ENCODE measurements at places on chromosomes 1 and 21.

DNA sequence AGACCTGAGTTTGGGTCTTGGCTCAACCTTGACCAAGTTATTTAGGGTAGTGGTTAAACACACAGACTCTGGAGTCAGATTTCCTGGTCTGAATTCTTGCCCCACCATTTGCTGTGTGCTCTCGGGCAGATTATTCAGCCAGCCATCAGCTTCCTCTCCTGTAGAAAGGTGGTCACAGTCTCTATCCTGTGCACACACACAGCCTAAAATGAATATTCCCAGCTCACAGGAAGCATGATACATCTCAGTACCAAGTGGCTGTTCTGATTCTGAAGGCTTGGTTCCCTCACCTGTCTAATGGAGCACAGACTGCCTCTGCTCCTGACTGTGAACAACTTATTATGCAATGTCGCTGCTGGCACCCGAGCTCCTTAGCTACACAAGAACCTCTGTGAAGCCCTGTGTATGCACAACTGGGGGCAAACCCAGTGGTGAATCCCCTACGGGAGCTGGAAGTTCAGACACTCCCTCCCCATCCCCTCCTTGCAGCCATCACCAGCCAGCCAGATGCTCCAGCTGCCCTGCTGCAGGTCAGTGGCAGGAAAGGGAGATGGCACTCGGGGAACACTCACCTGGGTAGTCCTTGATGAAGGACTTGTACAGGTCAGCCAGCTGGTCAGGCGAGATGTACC is 13.7 kb downstream of the ENO1 start:
- H3K4me1 ChIP-seq: peaks cover 10% of the 10 kb centered on the region
- H3K36me3 ChIP-seq: peaks cover 91% of the 10 kb centered on the region
- H3K27me3 ChIP-seq: no peaks in the 10 kb centered on the region

DNA sequence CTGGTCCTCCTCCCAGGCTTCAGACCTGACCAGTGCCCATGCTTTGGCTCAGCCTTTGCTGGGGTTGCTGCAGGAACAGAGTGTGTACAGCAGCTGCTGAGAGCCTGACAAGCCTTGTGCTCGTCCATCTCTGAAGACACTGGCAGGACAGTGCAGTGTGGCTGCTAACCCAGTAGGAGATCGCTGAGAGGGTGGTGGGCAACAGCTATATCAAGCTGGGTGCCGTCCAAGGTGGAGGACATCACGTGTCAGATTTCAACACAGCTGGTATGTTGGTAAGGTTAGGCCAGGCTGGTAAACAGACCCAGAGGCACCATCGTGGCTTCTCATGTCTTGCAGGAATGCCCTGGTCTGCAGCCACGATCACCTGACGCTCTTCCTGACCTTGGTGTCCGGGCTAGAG is 17.9 kb upstream of the SLC25A34 start:
- no peaks in the 10 kb centered on the region for H3K27me3 ChIP-seq
- no peak overlapping the region for H3K4me3 ChIP-seq
- H3K36me3 ChIP-seq: peaks cover 17% of the 10 kb centered on the region
- no peaks in the 10 kb centered on the region for H3K4me1 ChIP-seq

- peaks cover 28% of the 10 kb centered on the region for H3K27me3 ChIP-seq
- H3K4me3 ChIP-seq: no peak overlapping the region
- no peak for DNase-seq
- H3K4me1 ChIP-seq: no peaks in the 10 kb centered on the region
- no peak overlapping the region for H3K27ac ChIP-seq
- no peaks in the 10 kb centered on the region for H3K36me3 ChIP-seq
These were observed 74.8 kb downstream of the CASZ1 start for GRCh38 chr1:10721381-10722321.

- peaks cover 8% of the 10 kb centered on the region for H3K4me1 ChIP-seq
- DNase-seq: peak; percentile 73
- no peaks in the 10 kb centered on the region for H3K36me3 ChIP-seq
- H3K27me3 ChIP-seq: no peaks in the 10 kb centered on the region
- no peak overlapping the region for H3K27ac ChIP-seq
These were observed 123.2 kb upstream of the FGGY start for GRCh38 chr1:59173721-59174120.

GRCh38 chr1:205026181-205026580 is 16.8 kb upstream of the CNTN2 start:
- no peaks in the 10 kb centered on the region for H3K36me3 ChIP-seq
- no peak for DNase-seq
- H3K4me1 ChIP-seq: no peaks in the 10 kb centered on the region
- no peak overlapping the region for H3K27ac ChIP-seq
- no peak overlapping the region for H3K4me3 ChIP-seq

- DNase-seq: no peak
- H3K27ac ChIP-seq: no peak overlapping the region
- H3K4me3 ChIP-seq: no peak overlapping the region
- no peaks in the 10 kb centered on the region for H3K27me3 ChIP-seq
- peaks cover 7% of the 10 kb centered on the region for H3K4me1 ChIP-seq
- no peaks in the 10 kb centered on the region for H3K36me3 ChIP-seq
These were observed 48.9 kb upstream of the SLC2A1 start for GRCh38 chr1:43007377-43008114.

DNA sequence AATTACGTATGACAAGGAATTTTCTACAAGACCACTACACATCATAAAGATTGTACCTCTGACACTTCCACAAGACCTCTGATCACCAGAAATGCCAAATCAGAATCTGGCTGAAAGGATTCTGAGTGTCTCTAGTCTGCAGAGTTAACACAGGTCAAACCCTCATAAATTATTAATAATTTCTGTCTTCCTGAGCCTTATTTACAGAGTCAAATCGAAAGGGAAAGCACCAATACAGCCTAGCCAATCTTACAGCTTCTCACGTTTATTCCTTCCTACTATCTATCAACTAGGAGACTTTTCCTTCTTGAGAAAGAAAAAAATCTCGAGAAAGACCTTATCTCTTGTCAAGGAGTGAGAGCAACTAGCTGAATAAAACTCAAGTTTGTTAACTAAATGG is 2151.6 kb downstream of the MRPL39 start:
- no peaks in the 10 kb centered on the region for H3K36me3 ChIP-seq
- H3K27ac ChIP-seq: no peak overlapping the region
- no peak overlapping the region for H3K4me3 ChIP-seq
